ENCODE measurements at places on chromosomes 13 and 19. TPM values are rescaled to one million over a fixed set of nuclear protein-coding genes. Genes with fewer than 3 reads are reported as not detected.
A peak's percentile ranks its signal among the peaks of the same experiment; 100 is the strongest.

The SAMD1 gene
- total RNA-seq: 30.1 TPM

The ZNF71 gene
- 2.2 TPM for total RNA-seq

The BST2 gene
- 16.1 TPM for total RNA-seq

The ZNF317 gene
- 110 TPM for total RNA-seq

The NKPD1 gene
- 0.91 TPM for total RNA-seq

The IGFL2 gene
- not detected for total RNA-seq

GRCh38 chr19:35879068-35879467 is 10.7 kb downstream of the APLP1 start:
- no peaks in the 10 kb centered on the region for H3K36me3 ChIP-seq
- H3K4me3 ChIP-seq: no peak overlapping the region
- H3K27ac ChIP-seq: no peak overlapping the region

- peaks cover 45% of the 10 kb centered on the region for H3K36me3 ChIP-seq
- no peak for DNase-seq
- H3K4me1 ChIP-seq: no peaks in the 10 kb centered on the region
- no peak overlapping the region for H3K27ac ChIP-seq
- no peaks in the 10 kb centered on the region for H3K27me3 ChIP-seq
- no peak overlapping the region for H3K4me3 ChIP-seq
Measured at GRCh38 chr13:113458253-113459065, 5.2 kb upstream of the ADPRHL1 start.

DNA sequence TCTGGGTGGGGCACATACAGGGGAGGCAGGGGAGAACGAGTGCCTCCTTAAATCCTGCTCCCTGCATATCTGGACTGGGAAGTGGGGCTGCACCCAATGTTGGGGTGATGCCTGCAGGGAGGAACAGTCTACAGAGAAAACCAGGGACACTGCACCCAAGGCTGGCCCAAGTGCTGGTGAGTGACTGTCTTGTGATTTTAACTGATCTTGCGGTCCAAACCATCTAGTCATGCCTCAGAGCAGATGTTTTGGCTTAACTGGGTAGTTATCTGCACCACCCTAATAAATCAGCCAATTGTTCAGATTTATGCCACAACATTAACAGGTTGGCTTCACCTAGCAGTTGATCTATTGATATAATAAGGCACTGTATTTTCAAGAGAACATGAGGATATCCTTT is 219.2 kb upstream of the IRS2 start:
- H3K36me3 ChIP-seq: no peaks in the 10 kb centered on the region
- no peaks in the 10 kb centered on the region for H3K27me3 ChIP-seq
- no peak overlapping the region for H3K4me3 ChIP-seq
- DNase-seq: no peak
- no peak overlapping the region for H3K27ac ChIP-seq

DNA sequence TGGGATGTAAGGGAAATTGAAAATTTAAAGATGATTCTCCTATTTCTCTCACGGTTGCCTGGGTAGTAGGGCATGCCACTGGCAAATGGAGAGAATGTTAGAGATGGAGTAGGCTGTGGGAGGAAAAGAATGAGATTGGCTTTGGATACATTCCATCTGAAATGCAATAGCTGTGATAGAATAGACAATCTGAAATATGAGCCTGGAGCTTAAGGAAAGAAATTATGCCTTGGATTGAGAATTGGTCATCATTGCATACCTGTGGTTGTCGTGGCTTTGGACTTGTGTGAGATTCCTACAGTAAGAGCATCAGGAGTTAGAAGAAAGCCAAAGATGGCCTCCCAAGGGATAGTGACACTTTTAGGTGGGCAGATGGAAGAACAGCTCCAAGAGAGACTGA is 305.1 kb upstream of the SLC10A2 start:
- DNase-seq: no peak
- H3K36me3 ChIP-seq: no peaks in the 10 kb centered on the region
- no peaks in the 10 kb centered on the region for H3K4me1 ChIP-seq
- no peak overlapping the region for H3K4me3 ChIP-seq
- H3K27me3 ChIP-seq: no peaks in the 10 kb centered on the region

DNA sequence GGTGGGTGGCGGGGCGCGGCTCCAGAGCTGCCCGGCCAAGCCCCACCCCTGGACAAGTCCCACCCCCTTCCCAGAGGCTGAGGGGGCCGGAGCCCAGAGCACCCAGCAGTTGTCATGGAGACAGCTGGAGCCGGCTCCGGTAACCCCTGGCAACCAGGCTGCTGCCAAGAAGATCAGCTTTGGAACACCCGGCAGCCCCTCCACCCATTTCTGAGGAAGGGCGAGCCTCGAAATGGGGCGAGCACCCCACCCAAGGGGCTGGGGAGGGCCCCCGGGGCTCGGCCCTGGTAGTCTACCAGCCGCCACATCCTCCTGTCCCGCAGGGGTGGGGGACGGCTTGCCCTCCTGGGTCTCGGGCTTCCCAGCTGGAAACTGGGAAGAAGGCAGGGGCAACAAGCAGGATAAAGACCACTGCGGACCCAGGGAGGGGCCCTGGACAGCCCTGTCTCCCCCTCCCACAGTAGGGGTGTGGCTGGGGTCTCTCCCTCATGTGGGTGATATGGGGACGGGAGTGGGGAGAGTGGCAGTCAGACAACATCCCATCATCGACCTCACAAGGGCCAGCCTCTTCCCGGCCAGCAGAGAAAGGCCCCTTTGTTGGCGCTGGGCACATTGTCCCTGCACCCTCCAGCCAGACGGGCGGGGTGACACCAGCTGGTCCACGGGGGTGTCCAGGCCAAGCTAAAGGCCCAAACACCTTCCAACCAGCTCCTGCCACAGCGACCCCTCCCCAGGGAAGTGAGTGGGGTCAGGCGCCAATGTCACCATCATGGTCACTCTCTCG is 1.5 kb downstream of the CERS1 start:
- peaks cover 11% of the 10 kb centered on the region for H3K4me1 ChIP-seq
- no peak overlapping the region for H3K27ac ChIP-seq
- H3K4me3 ChIP-seq: no peak overlapping the region
- H3K36me3 ChIP-seq: peaks cover 6% of the 10 kb centered on the region

DNA sequence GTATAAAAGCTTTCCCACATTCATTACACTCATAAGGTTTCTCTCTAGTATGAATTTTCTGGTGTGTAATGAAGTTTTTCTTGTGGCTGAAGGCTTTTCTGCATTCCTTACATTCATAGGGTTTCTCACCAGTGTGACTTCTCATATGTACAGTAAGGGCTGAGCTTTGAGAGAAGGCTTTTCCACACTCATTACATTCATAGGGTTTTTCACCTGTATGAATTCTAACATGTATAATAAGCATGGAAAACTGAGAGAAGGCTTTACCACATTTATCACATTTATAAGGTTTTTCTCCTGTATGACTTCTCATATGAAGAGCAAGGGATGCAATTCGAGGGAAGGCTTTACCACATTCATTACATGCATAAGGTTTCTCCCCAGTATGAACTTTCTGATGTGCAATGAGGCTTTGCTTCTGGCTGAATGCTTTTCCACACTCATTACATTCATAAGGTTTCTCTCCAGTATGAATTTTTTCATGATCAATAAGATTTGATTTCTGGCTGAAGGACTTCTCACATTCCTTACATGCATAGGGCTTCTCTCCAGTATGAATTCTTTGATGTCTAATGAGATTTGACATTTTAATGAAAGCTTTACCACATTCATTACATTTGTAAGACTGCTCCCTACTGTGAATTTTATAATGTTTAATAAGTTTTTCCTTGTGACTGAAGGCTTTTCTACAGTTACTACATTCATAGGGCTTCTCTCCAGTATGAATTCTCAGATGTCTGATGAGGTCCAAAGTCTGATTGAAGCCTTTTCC is 42.6 kb downstream of the ZNF527 start:
- no peak overlapping the region for H3K27ac ChIP-seq
- no peak for DNase-seq
- H3K4me1 ChIP-seq: no peaks in the 10 kb centered on the region
- no peak overlapping the region for H3K4me3 ChIP-seq
- no peaks in the 10 kb centered on the region for H3K27me3 ChIP-seq

- H3K4me1 ChIP-seq: peaks cover 5% of the 10 kb centered on the region
- H3K27ac ChIP-seq: no peak overlapping the region
- DNase-seq: peak; percentile 46
- no peak overlapping the region for H3K4me3 ChIP-seq
- H3K27me3 ChIP-seq: no peaks in the 10 kb centered on the region
Measured at GRCh38 chr19:34336781-34337271, 28.2 kb upstream of the GPI start.

- H3K27me3 ChIP-seq: no peaks in the 10 kb centered on the region
- peaks cover 13% of the 10 kb centered on the region for H3K36me3 ChIP-seq
- H3K4me3 ChIP-seq: no peak overlapping the region
- peaks cover 22% of the 10 kb centered on the region for H3K4me1 ChIP-seq
Measured at GRCh38 chr19:4980838-4981680, 12.1 kb downstream of the KDM4B start.

DNA sequence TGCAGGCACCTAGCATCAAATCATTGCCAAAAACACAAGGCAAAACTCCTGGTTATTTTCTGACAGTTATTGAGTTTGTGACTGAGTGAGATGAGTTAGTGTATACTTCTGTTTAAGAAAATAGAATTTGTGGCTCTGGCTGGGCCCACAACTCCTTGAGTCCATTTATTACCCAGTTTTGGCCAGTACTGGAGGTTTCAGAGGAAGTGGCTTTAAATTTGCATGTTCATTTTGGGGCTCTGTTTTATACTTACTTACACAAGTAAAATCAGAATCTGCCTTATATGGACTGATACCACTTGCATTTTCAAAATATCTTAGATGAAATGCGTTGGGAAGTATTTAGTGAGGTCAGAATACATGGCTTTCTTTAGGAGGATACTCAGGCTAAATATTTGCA is 29.0 kb downstream of the TNFSF11 start:
- H3K27ac ChIP-seq: no peak overlapping the region
- no peaks in the 10 kb centered on the region for H3K27me3 ChIP-seq
- no peak overlapping the region for H3K4me3 ChIP-seq
- no peaks in the 10 kb centered on the region for H3K36me3 ChIP-seq
- H3K4me1 ChIP-seq: no peaks in the 10 kb centered on the region

DNA sequence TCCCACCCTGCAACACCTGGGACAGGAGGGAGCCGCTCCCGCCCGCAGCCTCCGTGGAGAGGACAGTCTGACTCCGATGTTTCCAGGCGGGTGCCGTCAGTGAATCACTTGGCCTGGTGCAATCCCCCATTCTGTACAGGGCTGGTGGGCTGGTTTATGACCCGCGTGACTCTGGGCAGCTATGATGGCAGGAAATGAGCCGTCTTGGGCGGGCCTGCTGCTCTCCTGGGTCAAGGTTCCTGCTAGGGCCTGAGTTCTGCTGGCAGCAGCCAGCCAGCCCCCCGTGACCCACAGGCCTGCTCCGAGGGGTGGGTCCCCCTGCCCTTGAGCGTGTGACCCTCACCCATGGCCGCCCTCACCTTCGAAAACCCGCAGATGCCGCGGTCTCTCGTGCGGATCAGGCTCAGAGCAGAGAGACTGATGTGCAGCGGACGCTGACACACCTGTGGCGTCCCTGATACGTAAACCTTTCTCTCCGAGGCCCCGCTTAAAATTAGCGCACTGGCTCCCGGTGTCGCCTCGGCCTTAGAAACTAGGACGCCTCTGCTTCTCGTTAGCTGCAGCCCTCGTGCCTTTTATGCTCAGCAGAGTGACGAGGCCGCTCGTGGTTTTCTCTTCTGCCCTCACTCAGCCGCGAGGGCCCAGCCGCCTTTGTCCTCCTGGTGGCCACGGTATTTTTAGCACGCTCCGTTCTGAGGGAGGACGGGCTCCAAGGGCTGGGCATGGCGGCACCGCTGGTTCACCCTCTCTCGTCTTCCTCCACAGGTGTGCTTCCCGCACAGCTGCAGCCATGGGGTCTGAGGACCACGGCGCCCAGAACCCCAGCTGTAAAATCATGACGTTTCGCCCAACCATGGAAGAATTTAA is 63.4 kb downstream of the KDM4B start:
- H3K27ac ChIP-seq: no peak overlapping the region
- peaks cover 29% of the 10 kb centered on the region for H3K36me3 ChIP-seq
- H3K4me3 ChIP-seq: no peak overlapping the region
- H3K27me3 ChIP-seq: no peaks in the 10 kb centered on the region
- H3K4me1 ChIP-seq: peaks cover 13% of the 10 kb centered on the region
- DNase-seq: no peak

- H3K36me3 ChIP-seq: no peaks in the 10 kb centered on the region
- no peak overlapping the region for H3K4me3 ChIP-seq
- H3K4me1 ChIP-seq: no peaks in the 10 kb centered on the region
- no peaks in the 10 kb centered on the region for H3K27me3 ChIP-seq
- DNase-seq: no peak
Measured at GRCh38 chr13:44719857-44720671, 143.9 kb upstream of the TSC22D1 start.

GRCh38 chr13:111541752-111542529 is 221.5 kb downstream of the TEX29 start:
- peaks cover 7% of the 10 kb centered on the region for H3K27me3 ChIP-seq
- H3K27ac ChIP-seq: no peak overlapping the region
- no peak overlapping the region for H3K4me3 ChIP-seq
- DNase-seq: no peak

DNA sequence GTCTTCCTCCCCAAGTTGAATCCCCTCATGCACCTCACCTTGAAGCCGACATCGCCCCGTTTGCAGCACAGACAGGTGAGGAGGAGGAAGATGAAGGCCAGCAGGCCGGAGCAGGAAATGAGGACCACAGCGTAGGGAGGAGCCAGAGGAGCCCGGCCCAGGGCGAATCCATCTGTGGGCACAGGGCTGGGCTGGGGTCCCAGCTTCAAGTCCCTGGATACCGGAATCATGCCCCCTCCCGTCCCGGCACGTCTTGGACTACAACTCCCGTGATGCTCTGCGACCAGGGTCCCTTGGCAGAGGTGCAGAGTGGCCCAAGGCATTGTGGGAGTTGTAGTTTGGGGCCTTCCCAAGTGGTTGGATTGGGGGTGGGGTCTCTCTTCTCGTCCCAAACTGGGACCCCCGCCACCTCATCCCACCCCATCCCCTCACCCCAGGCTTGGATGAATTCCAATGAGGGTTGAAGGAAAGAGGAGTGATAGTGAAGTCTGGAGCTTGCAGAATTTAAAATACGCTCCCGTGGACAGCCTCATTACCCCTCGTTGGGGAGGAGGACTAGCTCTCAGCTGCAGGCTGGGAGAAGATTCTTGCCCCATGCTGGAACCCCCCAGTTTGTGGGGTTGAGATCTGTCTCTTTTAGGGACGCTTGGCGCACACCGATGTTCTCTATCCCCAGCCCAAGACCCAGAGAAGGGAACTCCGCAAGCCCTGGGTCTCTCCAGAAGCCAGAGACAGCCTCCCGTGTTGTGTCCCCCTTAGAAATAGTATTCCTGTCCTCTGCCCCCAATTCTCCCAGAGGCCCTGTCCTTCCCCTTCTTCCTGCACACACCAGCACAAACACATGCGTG is 990 bp downstream of the LMTK3 start:
- no peaks in the 10 kb centered on the region for H3K27me3 ChIP-seq
- H3K27ac ChIP-seq: no peak overlapping the region
- H3K4me1 ChIP-seq: peaks cover 42% of the 10 kb centered on the region
- peak; percentile 73 for DNase-seq
- peak overlapping the region; percentile 55 for H3K4me3 ChIP-seq
- H3K36me3 ChIP-seq: peaks cover 11% of the 10 kb centered on the region

Measured in CD4-positive, alpha-beta T cell (primary cell).